ENCODE measurements at places on chromosomes 1 and 21. TPM values are rescaled to one million over a fixed set of nuclear protein-coding genes. Genes with fewer than 3 reads are reported as not detected.

The NUP210L gene
- not detected for total RNA-seq

DNA sequence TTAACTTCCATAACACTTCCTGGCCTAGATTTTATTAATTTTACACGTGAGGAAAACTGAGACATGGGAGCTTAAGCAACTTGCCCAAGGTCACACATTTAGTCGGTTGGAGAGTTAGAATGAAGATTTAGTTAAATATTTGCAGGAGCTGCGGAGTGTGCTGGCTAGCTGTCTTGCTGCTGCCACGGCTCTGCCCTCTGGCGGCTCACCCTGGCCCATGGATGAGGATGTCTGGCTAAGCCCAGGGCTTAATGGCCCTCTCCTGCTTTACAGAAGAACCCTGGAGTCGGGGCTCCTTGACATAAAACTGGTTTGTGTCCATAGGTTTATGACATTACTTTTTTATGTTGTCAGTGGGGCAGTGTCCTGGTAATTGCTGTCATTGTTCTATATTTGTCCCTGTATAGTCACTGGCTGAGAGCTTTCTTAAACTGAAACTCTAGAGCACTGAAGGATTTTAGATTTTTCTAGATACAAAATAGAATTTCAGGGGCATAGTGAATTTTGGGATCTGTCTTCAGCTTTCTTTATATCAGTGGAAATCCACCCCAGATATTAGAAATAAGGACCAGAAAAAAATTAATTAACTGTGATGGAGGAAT lies 88.9 kb upstream of the WLS start:
- H3K27ac ChIP-seq: no peak overlapping the region
- H3K4me1 ChIP-seq: no peaks in the 10 kb centered on the region
- H3K36me3 ChIP-seq: no peaks in the 10 kb centered on the region
- no peaks in the 10 kb centered on the region for H3K27me3 ChIP-seq

The TSPAN1 gene
- not detected for total RNA-seq

GRCh38 chr1:100882698-100883097 lies 11.9 kb downstream of the EXTL2 start:
- H3K4me1 ChIP-seq: no peaks in the 10 kb centered on the region
- H3K27me3 ChIP-seq: peaks cover 3% of the 10 kb centered on the region
- no peak overlapping the region for H3K27ac ChIP-seq

- no peak for DNase-seq
- peaks cover 23% of the 10 kb centered on the region for H3K4me1 ChIP-seq
- H3K4me3 ChIP-seq: no peak overlapping the region
- no peak overlapping the region for H3K27ac ChIP-seq
- H3K36me3 ChIP-seq: no peaks in the 10 kb centered on the region
Measured at GRCh38 chr1:84775535-84775920, 85.3 kb upstream of the SSX2IP start.

DNA sequence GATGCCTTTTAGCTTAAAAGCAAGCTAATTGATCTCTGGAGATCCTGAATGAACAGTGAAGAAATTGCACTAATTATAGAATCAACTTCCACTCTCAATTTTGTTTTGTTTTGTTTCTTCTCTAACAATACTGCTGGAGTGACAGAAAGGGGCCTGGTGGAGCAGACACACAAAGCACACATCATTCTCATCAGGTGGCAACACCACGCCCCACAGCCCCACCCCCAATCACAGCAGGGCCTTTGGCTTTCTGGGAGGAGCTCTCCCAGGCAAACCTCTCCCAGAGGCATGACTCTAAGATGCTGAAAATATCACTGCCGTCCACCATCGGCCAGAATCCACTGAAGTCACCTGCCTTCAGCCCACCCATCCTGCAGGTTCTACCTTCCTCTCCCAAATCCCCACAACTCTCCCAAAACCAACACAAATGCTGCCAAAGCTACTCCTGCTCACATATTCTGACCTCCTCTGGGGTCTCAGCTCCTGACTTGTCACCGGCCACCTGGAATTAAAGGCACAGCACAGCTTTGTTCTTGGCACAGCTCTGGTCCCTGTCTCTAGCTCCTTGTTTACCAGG lies 120.7 kb downstream of the GRIK3 start:
- no peak for DNase-seq
- H3K27me3 ChIP-seq: no peaks in the 10 kb centered on the region
- H3K4me3 ChIP-seq: no peak overlapping the region
- no peaks in the 10 kb centered on the region for H3K4me1 ChIP-seq

DNA sequence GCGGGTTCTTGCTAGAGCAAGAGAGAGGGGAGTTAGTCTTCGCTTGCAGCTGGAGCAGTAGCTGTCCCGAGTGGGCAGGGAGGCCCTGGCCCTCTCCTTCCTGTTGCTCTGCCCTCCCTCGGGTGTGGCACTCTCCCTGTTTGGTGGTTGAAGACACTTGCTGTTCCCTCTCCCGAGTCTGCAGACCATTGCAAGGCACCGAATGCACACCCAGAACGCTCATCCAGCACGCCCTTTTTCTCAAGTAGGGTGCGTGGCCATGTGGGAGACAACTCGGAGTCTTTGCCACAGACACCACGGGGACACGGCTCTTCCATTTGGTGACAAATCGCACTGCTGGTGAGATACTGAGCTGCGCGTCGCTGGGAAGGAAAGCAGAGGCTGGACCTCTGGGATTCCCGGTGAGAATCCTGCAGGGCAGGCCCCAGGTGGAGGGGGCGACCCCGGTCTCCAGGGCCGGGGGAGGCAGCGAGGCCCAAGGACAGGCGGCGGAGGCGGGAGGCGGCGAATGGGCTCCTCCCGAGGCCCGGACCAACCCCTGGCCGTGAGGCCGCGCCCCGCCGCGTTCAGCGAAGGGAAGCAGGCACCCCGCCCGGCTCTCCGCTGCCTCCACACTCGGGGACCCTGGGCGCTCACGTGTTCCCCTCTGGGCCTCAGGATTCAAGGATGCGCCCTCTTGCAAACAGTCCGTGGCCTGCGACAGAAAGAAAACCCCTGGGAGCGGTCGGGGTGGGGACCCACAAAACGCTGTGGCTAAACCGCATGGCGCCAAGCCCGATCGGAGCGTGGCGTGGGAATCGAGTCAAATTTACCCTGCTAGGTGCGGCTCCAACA lies 10.4 kb upstream of the TMEM200B start:
- H3K4me1 ChIP-seq: no peaks in the 10 kb centered on the region
- H3K27ac ChIP-seq: no peak overlapping the region
- peaks cover 6% of the 10 kb centered on the region for H3K27me3 ChIP-seq

The OR10J1 gene
- not detected for total RNA-seq

- no peak for DNase-seq
- H3K27ac ChIP-seq: no peak overlapping the region
- no peak overlapping the region for H3K4me3 ChIP-seq
- H3K36me3 ChIP-seq: peaks cover 45% of the 10 kb centered on the region
Measured at GRCh38 chr1:223765719-223766340, 53.5 kb downstream of the CAPN2 start.

GRCh38 chr1:208631506-208631905 lies 387.3 kb upstream of the PLXNA2 start:
- no peak overlapping the region for H3K27ac ChIP-seq
- DNase-seq: no peak
- no peaks in the 10 kb centered on the region for H3K36me3 ChIP-seq
- H3K4me1 ChIP-seq: no peaks in the 10 kb centered on the region

DNA sequence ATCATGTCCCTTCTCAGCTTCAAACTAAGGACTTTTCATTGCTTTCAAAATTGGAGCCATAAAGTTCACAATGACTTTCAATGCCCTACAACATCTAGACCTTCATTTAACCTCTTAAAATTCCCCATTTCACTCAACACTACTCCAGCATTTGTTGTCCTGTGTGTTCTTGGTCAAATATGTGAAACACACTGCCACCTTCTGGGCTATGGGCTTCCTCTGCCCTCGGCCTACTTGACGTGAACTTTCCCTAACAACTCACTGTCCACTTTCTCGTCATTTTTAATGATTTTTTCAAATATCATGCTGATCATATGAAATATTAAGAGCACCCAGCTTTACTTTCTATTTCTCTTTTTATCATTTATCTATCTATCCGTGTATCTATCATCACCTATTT lies 2018.4 kb downstream of the NCAM2 start:
- no peak overlapping the region for H3K27ac ChIP-seq
- H3K36me3 ChIP-seq: no peaks in the 10 kb centered on the region
- no peak overlapping the region for H3K4me3 ChIP-seq
- H3K4me1 ChIP-seq: no peaks in the 10 kb centered on the region

DNA sequence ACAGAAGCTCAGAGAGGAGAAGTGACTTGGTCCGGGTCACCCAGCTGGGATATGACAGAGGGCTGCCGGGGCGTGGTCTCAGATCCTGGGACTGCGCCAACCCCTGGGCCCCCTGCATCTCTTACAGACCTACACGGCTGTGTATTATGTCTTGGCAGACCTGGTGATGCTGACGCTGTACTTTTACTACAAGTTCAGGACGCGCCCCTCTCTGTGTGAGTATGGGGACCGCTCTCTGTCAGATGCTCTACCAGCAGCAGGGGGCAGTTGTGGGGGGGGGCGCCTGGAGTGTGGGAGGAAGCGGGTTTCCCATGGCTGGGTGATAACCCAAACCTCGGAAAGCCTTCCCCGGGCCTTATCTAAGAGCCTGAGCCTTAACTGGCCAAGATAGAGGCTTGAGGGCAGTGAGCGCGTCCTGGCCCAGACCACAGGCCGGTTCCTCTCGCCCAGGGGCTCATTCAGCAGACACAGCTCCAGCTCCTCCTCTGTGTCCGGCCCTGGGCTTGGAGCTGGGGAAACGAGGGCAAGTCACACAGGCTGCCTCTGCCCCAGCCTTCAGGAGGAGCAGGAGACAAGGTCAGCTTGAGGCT lies 13.3 kb downstream of the SLC66A1 start:
- peaks cover 3% of the 10 kb centered on the region for H3K36me3 ChIP-seq
- H3K27me3 ChIP-seq: no peaks in the 10 kb centered on the region

Data from activated T-helper 1 cell treated with anti-CD3 and anti-CD28 coated beads, Interleukin-12 subunit alpha, Interleukin-12 subunit beta, Interleukin-2, Interleukin-4 antibody, amounts not matched to agents 30 ng/mL and 10 ng/mL and 1 ng/mL, durations not matched to agents 14 hours and 24 hours and 36 hours (primary cell).